Mammary epithelial cell (primary cell): ENCODE measurements at places on chromosomes 5 and 9.

DNA sequence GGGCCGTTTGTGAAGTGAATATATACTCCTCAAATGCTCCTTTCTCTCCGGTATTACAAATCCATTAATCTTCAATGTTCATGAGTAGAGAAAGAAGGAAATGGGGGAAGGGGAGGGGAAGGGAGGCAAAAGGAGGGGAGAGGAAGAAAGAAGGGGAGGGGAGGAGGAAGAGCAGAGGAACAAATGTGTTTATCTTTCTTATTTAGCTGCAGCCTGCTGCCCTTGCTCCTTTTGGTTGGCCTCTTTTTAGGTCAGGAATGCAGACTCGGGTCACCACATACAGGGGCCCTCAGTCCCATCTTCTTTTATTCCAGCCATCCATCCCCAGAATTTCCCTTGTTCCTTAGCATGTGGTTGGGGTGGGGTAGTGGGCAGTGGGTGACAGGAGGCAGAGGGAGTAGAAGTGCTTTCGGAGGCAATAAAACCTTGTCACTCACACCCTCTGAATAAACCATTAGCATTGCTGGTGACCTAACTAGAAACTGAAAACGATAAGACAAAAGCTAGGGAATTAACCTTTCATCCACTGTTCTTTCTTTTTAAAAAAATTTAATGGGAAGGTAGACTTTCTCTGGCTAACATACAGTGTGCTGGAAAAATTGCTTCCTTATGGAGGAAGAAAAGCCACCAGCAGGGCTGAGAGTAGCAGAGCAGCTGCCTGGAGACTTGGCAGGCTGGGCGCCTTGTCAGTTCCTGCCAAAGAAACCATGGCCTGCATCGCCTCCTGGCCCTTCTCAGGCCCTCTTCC, 16.8 kb upstream of the PRLR start:
- no peak for DNase-seq

- no peak for DNase-seq
Observed at GRCh38 chr5:135340568-135340967, 58.5 kb downstream of the MACROH2A1 start.

DNA sequence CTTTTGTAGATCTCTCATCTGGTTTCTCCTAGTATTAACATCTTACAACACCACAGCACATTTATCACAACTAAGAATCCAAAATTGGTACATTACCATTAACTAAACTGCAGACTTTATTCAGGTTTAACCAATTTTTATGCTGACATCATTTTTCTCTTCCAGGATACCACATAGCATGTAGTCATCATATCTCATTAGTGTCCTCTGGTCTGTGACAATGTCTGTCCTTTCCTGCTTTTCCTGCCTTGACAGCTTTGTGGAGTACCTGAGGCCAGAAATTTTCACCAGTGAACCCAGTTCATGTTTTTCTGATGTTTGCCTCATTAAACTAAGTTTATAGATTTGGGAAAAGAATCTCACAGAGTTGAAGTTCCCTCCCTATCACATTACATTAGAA, 294.7 kb upstream of the TNC start:
- DNase-seq: no peak

GRCh38 chr5:100872408-100873190, 30.5 kb downstream of the ST8SIA4 start:
- no peak for DNase-seq

GRCh38 chr9:126472198-126472947, 141.4 kb upstream of the LMX1B start:
- DNase-seq: no peak

- DNase-seq: peak; percentile 61
Observed at GRCh38 chr5:115544043-115544435, 536 bp downstream of the FEM1C start.

DNA sequence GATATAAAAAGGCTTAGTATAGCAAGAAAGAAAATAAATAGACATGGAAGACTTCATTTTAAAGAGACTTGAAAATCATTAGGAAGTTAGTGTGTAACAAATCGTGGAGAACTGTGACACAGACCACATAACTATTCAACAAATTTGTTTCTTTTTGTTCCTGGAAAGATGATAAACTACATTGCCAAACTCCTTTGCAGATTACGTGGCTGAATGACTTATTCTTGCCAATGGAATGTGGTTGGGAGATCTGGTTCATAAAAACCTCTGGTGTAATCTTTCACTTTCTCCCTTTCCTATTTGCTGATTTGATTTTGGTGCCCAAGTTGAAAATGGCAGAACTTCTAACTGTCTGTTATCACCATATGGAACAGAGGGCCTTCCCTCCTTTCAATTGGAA, 328.9 kb upstream of the MEF2C start:
- DNase-seq: peak; percentile 70

- DNase-seq: no peak
Observed at GRCh38 chr5:16858151-16858550, 77.9 kb downstream of the MYO10 start.

DNA sequence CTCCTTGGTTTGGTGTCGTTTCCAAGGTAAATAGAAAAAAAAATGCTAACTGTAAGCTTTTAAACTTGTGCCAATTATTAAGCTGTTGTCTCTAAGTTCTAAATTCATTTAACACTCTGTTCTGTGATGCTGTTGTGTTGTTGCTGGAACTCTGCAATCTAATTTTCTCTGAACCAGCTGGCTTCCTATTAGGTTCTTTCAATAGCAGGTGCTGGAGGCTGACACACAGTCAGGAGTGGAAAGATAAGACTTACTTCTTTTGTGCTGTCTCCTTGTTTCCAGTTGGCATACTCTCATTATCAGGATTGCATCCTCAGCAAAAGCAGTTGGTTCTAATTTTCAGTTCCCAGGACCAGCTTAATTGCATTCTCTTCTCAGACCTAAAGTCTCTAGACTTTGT, 1252.6 kb upstream of the NUDT12 start:
- DNase-seq: no peak

DNA sequence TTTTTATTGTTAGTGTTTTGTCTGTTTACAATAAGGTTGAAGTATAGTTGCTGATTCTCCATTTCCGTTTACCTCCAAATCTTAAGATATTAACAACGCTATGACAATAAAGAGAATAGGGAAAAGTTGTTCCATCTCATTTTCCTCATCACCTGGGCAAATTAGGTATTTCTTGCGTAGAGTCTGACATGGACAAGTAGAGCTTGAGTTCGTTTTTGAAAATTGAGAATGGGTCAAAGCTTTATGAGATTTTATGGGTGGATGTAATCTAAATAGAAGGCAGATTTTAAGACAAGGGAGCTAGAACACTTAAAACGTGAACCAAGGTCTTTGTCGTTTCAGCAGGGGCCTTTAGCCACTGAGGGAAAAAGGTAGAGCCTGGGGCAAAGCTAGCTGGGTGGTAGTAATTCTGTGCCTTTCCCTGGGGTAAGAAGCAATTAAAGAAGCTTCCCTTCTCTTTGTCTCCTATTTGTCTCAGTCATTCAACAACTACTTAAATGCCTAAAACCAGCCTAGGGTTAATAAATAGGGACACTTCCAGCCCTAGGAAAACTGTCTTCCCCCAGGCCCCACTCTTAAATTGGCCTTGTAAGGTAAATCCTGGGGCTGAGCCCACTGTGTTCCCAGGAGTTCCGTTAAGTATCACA, 551 bp upstream of the CAAP1 start:
- no peak for DNase-seq

DNA sequence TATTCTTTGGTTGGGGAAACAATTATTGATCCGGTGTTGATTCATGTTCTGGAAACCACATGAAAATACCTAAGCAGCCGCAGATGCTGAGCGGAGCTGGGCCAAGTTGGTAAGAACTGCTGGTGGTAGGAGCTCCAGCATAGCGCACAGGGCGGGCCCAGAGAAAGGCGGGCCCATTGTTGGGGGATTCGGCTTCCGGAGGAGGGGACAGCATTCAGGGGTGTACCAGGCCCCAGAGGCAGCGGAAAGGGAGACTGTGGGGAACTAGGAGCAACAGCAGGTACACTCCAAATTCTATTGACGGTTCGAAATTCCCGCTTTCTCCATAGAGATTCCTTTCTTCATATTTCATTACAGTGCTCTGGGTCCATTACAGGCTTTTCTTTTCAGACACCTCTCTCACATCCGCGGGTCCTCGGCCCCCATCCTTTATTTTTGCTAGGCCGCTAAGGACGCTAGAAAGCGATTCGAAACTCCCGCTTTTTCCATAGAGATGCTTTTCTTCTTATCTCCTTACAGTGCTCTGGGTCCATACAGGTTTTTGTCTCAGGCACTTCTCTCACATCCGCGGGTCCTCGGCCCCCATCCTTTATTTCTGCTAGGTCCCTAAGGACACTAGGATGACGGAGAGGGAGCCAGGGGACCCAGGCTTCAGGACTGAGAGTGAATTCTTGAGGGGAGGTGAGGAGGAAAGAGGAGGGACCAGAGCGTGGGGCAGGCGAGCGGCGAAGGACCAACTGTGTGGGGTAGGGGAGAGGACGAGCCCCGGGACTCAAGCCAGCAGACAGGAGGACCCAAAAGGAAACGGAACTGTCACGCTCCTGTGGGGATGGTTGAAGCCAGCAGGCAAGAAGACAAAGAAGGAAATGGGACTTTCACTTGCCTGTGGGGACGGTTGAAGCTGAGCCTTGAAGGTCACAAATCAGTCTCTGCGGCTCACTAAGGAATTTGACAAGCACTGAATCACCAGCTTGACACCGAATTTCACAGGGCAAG, at the start of gene CCDC152:
CCDC152 (plus strand) TSS at position 213 of the 996 bp plus-strand sequence. CDS start 2,304 bp downstream, outside the sequence.
- DNase-seq: peak; percentile 30

- no peak for DNase-seq
Observed at GRCh38 chr9:10172476-10172875, 440.3 kb downstream of the PTPRD start.

DNA sequence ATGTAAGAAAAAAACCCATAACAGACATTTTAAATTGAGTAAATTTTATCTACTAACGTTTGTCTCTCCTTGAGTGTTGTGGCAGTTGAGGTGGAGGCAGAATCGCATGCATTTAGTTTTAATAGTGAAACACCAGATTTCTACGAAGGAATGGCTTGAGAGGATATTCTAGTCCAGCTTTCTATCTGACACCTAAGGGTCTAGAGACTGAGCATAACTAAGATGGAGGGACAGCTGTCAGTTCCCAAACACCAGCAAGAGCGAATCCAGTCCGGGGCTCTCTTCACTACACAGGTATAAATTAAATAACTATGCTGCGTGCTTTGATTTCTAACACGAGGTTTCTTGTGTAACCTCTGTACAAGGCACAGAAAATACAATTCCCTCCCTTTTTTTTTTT, 1.4 kb downstream of the NCBP1 start:
- DNase-seq: no peak

GRCh38 chr9:33297432-33297831, 7.1 kb downstream of the NFX1 start:
- no peak for DNase-seq

GRCh38 chr9:122897969-122898368, 7.2 kb downstream of the RC3H2 start:
- DNase-seq: peak; percentile 49

DNA sequence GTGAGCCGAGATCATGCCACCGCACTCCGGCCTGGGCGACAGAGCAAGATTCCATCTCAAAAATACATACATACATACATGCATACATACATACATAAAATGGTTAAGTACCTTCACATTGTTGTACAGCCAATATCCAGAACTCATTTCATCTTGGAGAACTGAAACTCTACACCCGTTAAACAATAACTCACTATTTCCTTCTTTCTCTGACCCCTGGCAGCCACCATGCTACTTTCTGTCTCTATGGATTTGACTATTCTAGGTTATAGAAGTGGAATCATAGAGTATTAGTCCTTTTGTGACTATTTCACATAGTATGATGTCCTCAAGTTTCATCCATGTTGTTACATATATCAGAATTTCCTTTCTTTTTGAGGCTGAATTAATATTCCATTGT, 9.6 kb upstream of the KIF27 start:
- no peak for DNase-seq

DNA sequence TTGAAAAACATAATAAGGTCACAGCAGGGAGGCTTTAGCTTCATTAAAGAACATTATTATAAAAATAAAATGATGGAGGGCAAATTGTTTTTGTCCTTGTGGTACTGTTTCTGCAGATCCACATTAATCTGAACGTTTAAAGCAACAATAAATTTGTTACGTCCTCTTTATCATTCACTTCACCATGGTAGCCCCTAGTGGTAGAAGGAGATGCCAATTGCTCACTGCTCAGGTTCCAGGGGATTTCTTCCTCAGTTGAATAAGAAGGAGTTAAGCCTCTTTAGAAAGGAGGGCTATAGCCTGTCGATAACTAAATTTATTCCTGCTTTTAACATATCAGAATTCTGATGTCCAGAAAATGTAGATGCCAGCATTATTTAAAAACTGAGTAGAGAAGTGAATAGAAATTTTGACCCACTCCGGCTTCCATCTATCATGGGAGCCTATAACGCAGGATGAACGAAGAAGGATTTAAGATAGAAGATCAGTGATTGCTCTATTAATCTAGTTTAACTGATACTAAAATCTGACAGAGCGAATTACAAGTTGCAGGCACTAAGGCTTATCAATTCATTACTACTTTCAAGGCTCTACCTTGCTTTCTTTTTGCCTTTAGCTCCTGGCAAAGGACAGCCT, 692.3 kb downstream of the PTPRD start:
- no peak for DNase-seq

GRCh38 chr9:93492327-93492726, 38.9 kb upstream of the FAM120AOS start:
- no peak for DNase-seq

DNA sequence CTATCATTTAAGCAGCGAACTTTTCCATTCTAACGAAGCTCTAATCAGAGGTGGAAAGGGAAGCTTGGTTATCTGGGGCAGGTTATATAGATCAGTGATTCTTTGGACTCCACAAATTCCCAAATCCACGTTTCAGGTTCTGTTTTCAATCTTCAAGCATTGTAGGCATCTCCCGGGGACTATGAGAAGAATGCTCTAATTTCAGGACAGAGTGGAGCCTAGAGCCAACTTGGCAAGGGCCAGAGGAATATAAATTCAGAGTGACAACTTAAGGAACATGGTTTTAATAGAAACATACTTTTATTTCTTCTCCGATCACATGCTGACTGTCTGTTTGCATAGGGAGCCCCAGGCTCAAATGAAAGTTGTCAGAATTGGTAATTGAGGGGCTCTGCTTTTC, 514.0 kb upstream of the KLF4 start:
- DNase-seq: no peak

- no peak for DNase-seq
Observed at GRCh38 chr9:16612627-16613026, 257.8 kb downstream of the BNC2 start.

GRCh38 chr5:61943713-61944112, 362.3 kb upstream of the KIF2A start:
- no peak for DNase-seq

DNA sequence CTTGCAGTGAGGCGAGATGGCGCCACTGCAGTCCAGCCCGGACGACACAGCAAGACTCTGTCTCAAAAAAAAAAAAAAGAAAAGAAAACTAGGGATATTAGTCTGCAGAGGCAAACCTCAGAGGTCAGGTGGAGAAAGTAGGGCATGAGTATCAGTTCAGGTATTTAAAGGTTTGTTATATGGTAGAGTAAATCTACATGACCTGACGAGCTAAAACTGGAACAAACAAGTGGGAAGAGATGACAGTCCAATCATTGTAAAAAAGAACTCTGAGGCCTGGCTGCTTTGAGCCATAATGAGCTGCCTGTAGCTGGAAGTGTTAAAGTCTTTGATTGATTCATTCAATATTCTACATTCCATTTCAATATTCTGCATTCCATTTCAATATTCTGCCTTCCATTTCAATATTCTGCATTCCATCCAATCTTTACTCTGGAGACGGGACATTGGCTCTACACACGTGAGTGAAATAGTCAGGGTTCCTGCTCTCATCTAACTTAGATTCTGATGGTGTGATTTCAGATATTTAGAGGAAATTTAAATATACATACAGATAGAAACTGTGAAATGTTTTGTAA, 28.9 kb upstream of the GRAMD2B start:
- DNase-seq: peak; percentile 90

- DNase-seq: no peak
Observed at GRCh38 chr5:61479850-61480614, 148.0 kb downstream of the ZSWIM6 start.

GRCh38 chr9:11233696-11234095, 620.9 kb upstream of the PTPRD start:
- no peak for DNase-seq
